ENCODE measurements at places on chromosomes 3 and 15. TPM values are rescaled to one million over a fixed set of nuclear protein-coding genes. Genes with fewer than 3 reads are reported as not detected.

Gene SERINC4
- not detected for total RNA-seq

Gene HTR3E
- 6.5 TPM for total RNA-seq

GRCh38 chr15:99644913-99645542 is 79.2 kb downstream of the MEF2A start:
- peaks cover 18% of the 10 kb centered on the region for H3K36me3 ChIP-seq
- H3K27me3 ChIP-seq, result no peaks in the 10 kb centered on the region
- no peak overlapping the region for H3K27ac ChIP-seq
- no peaks in the 10 kb centered on the region for H3K4me1 ChIP-seq

GRCh38 chr3:126118591-126118990 is 34.7 kb upstream of the SLC41A3 start:
- no peaks in the 10 kb centered on the region for H3K4me1 ChIP-seq
- no peak overlapping the region for H3K4me3 ChIP-seq

DNA sequence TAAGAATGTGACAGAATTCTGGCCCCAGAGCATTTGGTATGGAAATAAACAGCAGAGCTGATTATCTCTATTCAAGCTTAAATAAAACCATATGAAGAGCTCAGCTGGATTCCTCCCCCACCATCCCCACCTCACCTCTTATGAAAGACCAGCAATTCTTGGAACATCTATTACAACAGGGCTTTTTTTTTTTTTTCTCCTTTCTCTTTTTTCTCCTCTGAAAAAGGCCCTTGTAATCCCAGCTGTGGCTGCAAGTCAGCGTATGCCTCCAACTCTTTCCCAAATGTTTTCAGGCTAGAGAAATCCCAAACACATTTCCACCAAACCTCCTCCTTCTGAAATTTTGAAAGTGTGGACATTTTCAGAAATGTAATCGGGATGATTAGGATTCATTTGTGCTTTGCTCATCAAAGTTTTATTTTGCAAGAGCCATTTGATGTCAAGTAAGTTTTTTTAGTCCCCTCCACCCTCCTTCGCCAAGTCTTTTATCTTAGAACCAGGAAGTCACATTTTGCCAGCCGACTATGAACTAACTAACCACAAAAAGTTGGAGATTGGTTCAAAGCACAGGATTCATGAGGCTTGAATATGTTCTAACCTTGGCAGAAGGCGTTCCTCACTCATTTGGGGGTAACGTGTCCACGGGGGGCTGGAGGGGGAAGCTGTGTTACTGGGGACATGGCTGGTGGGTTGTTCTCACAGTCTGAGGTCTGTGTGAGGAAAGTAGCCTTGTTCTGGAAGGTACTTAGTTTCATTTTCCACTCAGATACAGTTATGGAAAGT is 142.0 kb upstream of the PDZRN3 start:
- no peaks in the 10 kb centered on the region for H3K36me3 ChIP-seq
- H3K4me1 ChIP-seq, result no peaks in the 10 kb centered on the region
- H3K27me3 ChIP-seq, result no peaks in the 10 kb centered on the region
- H3K4me3 ChIP-seq, result no peak overlapping the region

DNA sequence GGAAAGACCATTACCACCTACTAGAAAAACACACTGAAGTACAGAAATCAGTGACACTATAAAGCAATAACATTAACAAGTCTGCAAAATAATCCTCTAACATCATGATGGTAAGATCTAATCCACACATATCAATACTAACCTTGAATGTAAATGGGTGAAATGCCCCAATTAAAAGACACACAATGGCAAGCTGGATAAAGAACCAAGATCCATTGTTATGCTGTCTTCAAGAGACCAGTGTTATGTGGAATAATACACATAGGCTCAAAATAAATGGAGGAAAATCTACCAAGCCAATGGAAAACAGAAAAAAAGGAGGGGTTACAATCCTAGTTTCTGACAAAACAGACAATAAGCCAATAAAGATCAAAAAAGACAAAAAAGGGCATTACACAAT is 13.5 kb downstream of the OR5K3 start:
- no peaks in the 10 kb centered on the region for H3K27me3 ChIP-seq
- H3K4me3 ChIP-seq, result no peak overlapping the region
- no peak for DNase-seq
- H3K36me3 ChIP-seq, result no peaks in the 10 kb centered on the region
- H3K27ac ChIP-seq, result no peak overlapping the region
- no peaks in the 10 kb centered on the region for H3K4me1 ChIP-seq

DNA sequence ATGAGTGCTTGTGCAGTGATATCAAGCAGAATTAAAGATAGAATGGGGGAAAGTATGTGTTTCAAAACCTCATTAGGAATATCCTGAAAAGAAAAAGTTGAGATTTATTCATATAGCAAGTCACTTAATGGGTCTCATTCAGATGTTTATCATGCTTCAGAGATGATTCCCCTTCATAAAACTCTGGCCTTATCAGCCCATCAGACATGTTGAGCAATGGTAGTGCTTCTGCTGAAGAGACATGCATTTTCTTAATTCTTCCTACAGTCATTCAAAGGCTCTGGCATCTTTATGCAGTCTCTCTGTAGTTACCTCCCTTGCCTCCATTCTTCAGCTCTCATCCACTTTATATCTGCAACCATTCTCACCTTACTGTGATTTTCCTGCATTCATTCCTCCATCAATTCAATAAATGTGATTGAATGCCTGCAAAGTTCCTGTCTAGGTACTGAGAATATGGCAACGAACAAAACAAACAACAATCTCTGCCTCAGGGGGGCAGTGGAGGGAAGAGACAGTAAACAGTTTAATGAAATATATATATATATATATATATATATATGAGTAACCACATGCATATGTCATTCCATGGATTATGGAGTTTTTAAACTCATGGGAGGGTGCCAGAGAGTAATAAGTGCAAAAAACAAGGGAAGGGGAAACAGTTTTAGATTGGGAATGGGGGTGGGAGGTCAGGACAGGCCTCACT is 138.5 kb downstream of the NECTIN3 start:
- no peak for DNase-seq
- H3K27ac ChIP-seq, result no peak overlapping the region
- no peaks in the 10 kb centered on the region for H3K36me3 ChIP-seq
- no peaks in the 10 kb centered on the region for H3K4me1 ChIP-seq
- no peak overlapping the region for H3K4me3 ChIP-seq

GRCh38 chr3:2078821-2079220 is 19.8 kb upstream of the CNTN4 start:
- H3K36me3 ChIP-seq, result no peaks in the 10 kb centered on the region
- H3K27me3 ChIP-seq, result no peaks in the 10 kb centered on the region
- H3K4me3 ChIP-seq, result no peak overlapping the region
- no peak overlapping the region for H3K27ac ChIP-seq
- H3K4me1 ChIP-seq, result no peaks in the 10 kb centered on the region

- H3K27me3 ChIP-seq, result no peaks in the 10 kb centered on the region
- H3K4me3 ChIP-seq, result no peak overlapping the region
- no peaks in the 10 kb centered on the region for H3K36me3 ChIP-seq
- DNase-seq, result no peak
- H3K4me1 ChIP-seq, result no peaks in the 10 kb centered on the region
Observed at GRCh38 chr3:151795276-151795675, 18.6 kb upstream of the AADAC start.
